ENCODE measurements at places on chromosomes 12 and 14.

GRCh38 chr14:89417465-89418225 is 612 bp upstream of the FOXN3 start:
- no peak for DNase-seq

GRCh38 chr12:68263366-68263765 is 10.0 kb upstream of the IL22 start:
- DNase-seq, result no peak

DNA sequence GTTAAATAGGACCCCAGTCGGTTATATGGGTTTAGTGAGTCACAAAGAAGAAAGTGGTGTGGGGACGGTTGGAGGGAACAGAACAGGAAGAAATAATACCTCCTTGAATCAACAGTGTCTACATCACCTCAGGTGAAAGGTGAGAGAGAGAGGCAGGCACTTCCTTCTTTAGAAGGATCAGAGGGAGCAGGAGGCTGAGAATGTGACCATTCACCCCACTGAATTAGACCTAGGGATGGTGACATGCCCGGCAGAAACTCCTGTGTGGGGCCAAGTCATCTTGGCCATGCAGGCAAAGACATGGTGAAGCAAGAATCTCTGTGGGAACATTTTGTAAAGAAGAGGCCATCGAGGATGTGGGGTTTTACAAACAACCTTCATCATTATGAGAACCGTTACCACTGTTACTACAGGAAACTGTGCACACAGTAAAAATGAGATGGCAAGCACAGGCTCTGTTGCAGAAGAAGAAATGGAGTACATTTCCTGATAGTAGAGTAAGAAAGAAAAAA is 1196.9 kb downstream of the VRK1 start:
- no peak for DNase-seq

- no peak for DNase-seq
Measured at GRCh38 chr12:90152897-90153624, 444.4 kb upstream of the ATP2B1 start.

- DNase-seq, result no peak
Measured at GRCh38 chr12:54692353-54692752, 44.2 kb upstream of the DCD start.

DNA sequence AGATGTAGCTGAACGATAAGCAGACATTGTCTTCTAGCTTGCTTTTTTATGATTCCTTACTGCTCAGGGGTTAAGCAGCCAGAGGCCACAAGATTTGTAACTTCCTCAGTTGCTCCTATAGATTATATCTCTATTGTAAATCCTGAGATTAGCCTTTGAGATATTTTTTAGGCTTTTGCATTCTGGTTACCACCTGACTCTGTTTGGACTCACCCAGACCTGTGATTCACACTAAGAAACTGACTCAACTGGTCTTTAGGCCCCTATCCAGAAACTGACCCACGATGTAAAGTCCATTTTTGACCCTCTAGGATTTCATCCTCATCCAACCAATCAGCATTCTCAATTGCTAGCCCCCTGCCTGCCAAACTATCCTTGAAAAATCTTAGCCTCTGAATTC is 194.4 kb downstream of the RASSF9 start:
- no peak for DNase-seq

- DNase-seq, result no peak
Measured at GRCh38 chr12:63968673-63969072, 124.2 kb downstream of the SRGAP1 start.

- no peak for DNase-seq
Measured at GRCh38 chr14:99574099-99574880, 29.7 kb downstream of the CCDC85C start.

- DNase-seq, result no peak
Measured at GRCh38 chr14:101232340-101233020, 328.8 kb upstream of the DIO3 start.

- DNase-seq, result no peak
Measured at GRCh38 chr14:69059658-69060623, 80.8 kb upstream of the ACTN1 start.

DNA sequence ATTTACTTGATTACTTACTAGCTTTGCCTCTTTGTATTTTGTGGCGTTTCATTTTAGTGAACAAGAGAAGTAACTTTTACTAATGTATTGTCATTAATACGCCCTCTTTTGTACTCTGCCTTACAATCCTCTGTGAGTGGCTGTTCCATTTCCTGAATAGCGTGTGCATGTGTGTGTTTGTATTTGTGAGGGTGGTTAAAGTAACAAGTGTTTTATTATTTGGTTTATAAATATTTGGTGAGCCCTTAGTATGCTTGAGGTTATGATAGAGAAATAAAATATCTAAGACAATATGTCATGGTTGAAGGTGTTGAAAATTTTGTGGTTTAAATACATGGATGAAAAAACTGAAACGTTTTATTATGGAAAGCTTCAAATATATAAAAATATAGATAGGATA is 71.7 kb upstream of the REP15 start:
- DNase-seq, result no peak

DNA sequence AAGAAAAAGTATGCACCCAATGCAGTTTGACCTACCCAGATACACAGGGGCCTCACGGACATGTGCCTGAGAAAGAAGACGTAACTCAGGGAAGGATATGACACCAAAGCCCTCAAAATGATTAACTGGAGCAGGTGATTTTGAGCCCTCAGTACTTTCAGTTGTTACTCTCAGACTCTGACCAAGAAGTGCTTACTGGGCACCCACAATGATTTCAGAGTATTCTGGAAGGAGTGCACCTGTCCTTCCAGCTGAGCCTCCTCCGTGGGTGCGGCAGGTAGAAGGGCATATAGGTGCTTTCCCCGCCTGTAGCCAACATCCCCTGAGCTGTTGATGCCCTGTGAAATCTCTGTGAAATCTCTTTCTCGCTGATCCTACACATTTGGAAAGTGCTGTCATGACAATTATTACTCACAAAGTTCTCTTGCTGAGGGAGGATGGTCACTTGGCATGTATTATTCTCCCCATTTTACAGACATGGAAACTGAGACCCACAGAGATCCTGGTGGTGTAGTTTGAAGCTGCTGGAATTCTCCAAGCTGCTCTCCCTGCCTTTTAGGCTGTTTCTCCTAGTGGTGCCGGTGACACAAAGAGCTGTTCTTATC is 154.3 kb upstream of the CCND2 start:
- no peak for DNase-seq

DNA sequence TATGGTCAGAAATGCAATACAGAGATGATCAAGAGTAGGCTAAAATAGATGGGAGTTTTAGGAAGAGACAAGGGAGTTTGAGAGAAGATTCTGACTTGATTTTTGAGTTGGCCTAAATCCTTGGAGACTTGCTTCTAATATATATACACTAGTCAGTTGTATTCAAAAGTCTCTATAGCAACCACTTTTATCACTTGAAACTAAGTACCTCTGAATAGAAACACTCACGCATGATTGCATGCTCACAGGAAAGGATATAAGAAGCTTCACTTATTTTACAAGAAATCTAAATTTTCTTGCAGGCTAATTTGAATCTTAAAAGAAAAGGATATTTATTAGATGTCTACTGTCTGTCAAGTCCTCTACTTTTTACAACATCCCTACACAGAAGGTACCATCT is 316.8 kb downstream of the SNAPC1 start:
- no peak for DNase-seq

- DNase-seq, result no peak
Measured at GRCh38 chr12:9864913-9865675, 4.1 kb downstream of the CLEC2B start.

DNA sequence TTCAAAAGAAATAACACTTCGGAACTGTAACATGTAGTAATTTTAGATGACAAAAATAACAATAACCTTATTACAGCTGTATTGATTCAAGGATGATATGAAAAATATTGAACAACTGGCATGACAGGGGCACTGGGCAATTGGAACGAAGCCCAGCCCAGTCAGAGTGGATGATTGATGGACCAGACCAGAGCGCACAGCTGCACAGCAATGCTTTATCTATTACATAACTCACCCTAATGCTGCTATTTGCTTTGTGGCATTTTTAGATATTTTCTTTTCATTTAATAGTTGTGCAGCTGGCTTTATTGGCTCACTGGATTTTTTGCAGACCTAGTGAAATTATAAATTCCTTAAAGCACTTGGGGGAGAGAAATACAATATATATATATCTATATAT is 26.9 kb upstream of the FERMT2 start:
- no peak for DNase-seq

- no peak for DNase-seq
Measured at GRCh38 chr12:88413646-88414045, 166.6 kb downstream of the KITLG start.

GRCh38 chr12:96327346-96327745 is 72.9 kb downstream of the CDK17 start:
- no peak for DNase-seq

- no peak for DNase-seq
Measured at GRCh38 chr14:57008534-57008933, 198.3 kb upstream of the OTX2 start.

DNA sequence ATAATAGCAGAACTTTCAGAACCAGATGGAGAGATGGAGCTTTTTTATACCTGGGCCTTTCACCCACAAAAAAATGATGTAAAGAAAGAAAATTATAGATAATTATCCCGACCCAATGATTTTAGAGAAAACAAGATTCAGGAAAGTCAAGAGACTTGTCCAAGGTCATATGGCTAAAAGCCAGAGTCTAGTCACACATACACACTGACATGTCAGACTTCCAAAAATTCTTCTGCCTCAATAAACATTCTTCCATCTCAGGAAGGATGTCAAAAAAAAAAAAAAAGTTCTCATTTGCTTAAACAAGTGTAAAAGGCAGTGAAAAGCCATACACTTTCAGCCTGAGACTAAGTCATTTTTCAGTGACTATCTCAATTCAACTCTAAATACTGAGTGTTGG is 116.0 kb downstream of the PRICKLE1 start:
- DNase-seq, result no peak

- DNase-seq, result no peak
Measured at GRCh38 chr14:21369949-21370679, 13.7 kb downstream of the SUPT16H start.

DNA sequence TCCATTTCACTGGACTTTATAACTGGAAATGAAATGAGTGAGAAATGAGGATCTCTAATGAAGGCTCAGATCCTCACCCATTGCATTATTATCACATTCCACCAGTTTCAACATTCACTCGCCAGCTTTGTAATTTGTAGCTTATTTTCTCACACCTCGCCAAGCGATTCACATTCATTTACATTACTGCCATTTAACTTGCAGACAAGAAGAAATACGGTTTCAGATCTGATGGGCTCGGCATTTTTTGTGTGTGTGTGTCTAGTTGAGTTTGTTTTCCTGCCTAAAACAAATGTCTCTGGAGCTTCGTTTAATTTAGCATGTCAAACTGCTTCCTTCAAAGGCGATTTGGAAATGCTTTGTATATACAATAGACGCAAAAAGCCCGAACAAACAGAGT is 132.2 kb downstream of the FLRT2 start:
- no peak for DNase-seq

DNA sequence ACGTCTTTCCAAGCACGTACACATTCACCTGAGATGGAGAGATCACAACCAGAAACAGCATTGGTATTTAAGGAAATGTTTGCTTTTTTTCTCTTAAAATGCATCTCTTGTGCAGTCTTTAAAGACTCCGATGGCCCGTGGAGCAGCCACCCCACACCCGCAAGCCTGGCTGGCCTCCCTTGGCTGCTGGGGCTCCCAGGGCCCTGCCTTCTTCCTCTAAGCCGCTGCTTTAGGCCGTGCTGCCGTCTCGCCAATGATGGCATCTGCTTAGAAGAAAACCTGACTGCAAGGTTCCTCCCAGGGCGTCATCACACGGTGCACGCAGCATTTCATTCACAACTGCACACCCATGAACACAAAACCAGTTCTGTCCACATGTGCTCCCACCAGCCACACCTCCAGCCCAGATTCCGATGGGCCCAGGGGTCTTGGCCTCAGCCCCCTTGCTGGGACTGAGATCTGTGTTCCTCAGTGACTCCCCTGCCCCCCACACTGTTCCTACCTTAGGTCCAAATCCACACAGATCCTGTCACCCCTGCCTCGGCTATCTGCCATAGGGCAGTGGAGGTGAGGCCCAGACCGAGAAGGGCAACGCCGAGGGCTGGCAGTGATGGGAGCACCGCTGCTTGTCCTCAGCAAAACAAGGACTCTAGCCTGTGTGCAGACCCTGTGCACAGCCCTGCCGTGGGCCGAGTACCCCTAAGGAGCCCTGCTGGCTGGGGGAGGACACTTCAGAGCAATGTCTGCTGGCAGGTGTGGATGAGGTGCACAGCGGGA is 4.4 kb downstream of the BTBD6 start:
- DNase-seq, result no peak

DNA sequence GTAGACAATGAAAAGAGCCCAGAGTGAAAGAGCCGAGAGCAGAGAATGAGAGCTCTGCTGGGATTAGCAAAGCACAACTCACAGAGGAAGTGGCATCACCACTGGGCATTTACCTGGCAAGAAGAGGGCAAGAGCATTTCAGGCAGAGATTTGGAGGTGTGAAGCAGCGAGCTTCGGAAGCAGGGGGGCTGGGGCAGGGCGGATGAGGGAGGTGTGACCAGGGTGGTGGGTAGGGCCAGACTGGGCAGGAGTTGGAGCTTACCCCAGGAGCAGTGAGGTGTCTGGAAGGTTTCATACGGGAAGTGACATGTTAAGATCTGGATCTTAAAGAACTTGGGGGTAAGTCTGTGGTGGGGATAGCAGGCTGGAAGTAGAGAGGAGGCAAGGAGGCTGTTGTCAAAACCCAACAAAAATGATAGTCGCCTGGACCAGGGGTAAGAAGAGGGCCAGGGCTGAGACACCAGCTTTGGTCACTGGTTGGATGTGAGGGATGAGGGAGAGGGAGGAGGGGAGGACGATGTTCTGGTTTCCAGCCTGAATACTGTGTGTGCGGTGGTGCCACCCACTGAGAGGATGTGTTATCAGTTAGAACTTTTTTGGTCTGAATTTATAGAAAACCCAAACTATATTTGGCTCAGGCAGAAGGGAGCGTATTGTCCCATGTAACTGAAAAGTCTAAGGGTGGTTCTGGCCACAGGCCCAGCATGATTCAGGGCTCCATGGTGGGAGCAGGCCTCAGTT is 5.2 kb downstream of the SMIM41 start:
- no peak for DNase-seq

- no peak for DNase-seq
Measured at GRCh38 chr12:122421821-122422729, at the start of gene CLIP1. Gene CLIP1 (minus strand): TSS chr12:122422669. CDS start chr12:122380452, 42,217 bp downstream.

GRCh38 chr14:59582161-59582560 is 5.5 kb upstream of the CCDC175 start:
- DNase-seq, result peak; percentile 40

- no peak for DNase-seq
Measured at GRCh38 chr12:93720559-93720958, 43.4 kb downstream of the CRADD start.

- no peak for DNase-seq
Measured at GRCh38 chr12:1933342-1934051, 15.0 kb upstream of the CACNA2D4 start.

GRCh38 chr12:52813885-52814709 is at the start of gene KRT4:
Gene KRT4 (minus strand): TSS chr12:52814116. CDS start chr12:52814058, 58 bp downstream.
- no peak for DNase-seq

DNA sequence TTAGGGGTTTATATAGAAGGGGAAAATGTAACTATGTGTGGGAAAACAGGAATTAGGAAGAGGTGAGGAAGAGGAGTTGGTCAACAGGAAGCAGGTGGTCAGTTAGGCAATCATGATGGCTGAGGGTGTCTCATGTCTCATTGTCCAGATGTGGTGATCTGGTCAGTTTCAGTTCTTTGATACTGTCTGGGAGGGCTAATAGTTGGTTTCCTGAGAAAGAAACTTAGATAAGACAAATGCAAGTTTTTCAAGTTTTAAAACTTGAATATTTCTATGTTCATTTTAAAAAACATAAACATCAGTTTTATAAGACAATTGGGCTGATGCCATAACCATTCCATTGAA is 1121.8 kb upstream of the USP15 start:
- DNase-seq, result no peak

GRCh38 chr12:3218228-3219171 is 141.3 kb downstream of the TSPAN9 start:
- no peak for DNase-seq
